ENCODE measurements at places on chromosomes 6 and 20. TPM values are rescaled to one million over a fixed set of nuclear protein-coding genes. Genes with fewer than 3 reads are reported as not detected.

The HCRTR2 gene
- total RNA-seq: not detected

The BMP2 gene
- total RNA-seq: 6.1 TPM

The CLPSL1 gene
- total RNA-seq: not detected

The NRM gene
- 6.9 TPM for total RNA-seq

DNA sequence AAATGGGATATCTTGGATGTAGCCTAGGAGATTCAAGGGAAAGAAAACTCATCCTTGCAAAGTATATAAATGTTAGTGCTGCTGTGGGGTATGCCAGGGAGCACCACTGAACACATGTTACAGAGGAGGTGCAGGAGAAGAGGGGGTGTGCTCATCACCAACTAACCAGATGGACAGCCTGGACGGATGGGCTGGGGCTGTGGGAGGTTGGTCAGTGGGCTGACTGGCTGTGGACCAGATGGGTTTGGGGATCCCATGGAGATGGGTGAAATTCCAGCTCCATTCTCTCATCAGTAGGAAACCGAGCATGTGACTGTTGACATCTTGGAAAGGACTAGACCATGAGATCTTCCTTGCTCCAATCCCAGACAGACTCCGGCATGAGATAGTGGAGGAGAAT is 201.0 kb downstream of the LRFN2 start:
- H3K27ac ChIP-seq: no peak overlapping the region
- no peaks in the 10 kb centered on the region for H3K4me1 ChIP-seq
- DNase-seq: no peak
- no peaks in the 10 kb centered on the region for H3K27me3 ChIP-seq
- no peak overlapping the region for H3K4me3 ChIP-seq

GRCh38 chr6:143822584-143823024 is 20.5 kb upstream of the LTV1 start:
- H3K36me3 ChIP-seq: no peaks in the 10 kb centered on the region
- H3K4me3 ChIP-seq: no peak overlapping the region
- H3K4me1 ChIP-seq: no peaks in the 10 kb centered on the region
- DNase-seq: no peak
- no peaks in the 10 kb centered on the region for H3K27me3 ChIP-seq

DNA sequence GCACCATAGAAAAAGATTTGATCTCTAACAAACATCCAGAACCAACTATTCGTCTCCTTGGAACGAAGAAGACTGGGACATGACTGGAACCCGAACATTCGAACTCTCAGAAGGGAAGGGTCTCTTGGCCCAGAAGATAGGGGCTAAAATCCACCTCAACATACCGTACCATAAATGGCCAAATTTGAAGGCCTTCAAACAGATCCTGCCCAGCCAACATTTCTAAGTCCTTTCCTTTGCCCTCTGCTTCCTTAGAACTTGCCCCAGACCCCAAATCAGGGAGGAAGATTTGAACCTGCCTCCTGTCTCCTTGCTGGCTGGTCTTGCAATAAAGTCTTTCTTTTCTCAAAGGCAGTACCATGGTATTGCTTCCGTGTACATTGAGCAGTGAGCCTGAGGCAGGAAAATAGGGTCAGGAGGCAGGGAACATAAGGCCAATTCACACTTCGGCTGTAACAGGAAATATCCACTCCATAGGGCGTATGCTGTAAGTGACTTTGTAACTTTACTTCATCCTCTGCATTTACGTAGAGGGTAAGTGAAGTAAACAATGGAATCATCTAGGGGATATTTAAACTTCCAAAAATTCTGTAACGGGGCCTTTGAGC is 1.8 kb upstream of the PXDC1 start:
- H3K4me1 ChIP-seq: peaks cover 50% of the 10 kb centered on the region
- H3K4me3 ChIP-seq: no peak overlapping the region
- H3K27ac ChIP-seq: no peak overlapping the region
- no peaks in the 10 kb centered on the region for H3K36me3 ChIP-seq
- no peak for DNase-seq

- no peaks in the 10 kb centered on the region for H3K4me1 ChIP-seq
- peak overlapping the region; percentile 90 for H3K27ac ChIP-seq
- H3K4me3 ChIP-seq: peak overlapping the region; percentile 38
- H3K27me3 ChIP-seq: peaks cover 75% of the 10 kb centered on the region
- DNase-seq: no peak
Measured at GRCh38 chr6:26251354-26252076, 113.5 kb upstream of the BTN3A2 start.
